ENCODE measurements at places on chromosomes 5 and 9. TPM values are rescaled to one million over a fixed set of nuclear protein-coding genes. Genes with fewer than 3 reads are reported as not detected.

GRCh38 chr5:84381502-84382362 is 2.9 kb downstream of the EDIL3 start:
- no peak for DNase-seq

GRCh38 chr5:38443390-38443789 is 113.1 kb downstream of the LIFR start:
- no peak for DNase-seq

DNA sequence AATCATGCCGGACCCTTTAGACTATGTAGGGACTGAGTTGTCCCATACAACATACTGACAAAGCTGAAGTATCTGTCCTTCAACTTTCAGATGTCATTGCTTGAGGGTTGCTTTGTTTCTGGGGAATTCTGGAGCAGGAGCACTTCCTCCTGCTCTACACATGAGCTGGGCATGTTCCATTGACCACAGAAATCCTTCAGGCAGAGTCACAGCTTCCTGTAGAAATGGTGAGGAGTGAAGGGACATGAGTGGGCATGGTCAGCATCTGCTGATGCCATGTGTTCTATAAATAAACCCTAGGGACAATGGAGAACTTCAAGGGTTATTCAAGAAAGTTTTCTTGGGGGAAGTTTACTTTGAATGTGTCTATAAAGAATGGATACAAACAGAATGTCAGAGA is 296.6 kb upstream of the FBXL7 start:
- DNase-seq, result no peak

DNA sequence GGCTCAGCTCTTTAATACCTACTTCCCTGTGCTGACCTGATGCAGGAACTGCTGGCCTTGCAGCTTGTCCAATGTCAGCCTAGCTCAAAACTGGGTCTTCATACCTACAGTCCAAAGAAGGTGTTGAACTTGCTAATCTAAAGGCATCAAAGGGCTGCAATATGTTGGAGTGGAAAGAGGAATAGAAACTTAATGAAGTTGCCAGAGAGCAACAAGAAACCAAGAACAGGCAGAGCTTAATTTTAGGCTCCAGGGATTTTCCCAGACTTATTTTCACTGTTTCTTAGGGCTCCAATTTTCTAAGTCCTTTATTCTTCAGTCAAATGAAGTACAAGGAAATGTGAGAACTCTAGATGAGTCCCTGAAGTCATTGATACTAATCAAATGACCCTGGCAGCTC is 17.6 kb upstream of the ERCC6L2 start:
- no peak for DNase-seq

GRCh38 chr5:54136516-54137440 is 173.6 kb downstream of the ARL15 start:
- no peak for DNase-seq

GRCh38 chr5:132435886-132436285 is 54.7 kb downstream of the IRF1 start:
- DNase-seq, result no peak

- DNase-seq, result no peak
Observed at GRCh38 chr5:172844577-172844838, 10.5 kb downstream of the ERGIC1 start.

- DNase-seq, result no peak
Observed at GRCh38 chr9:127204771-127205470, 59.7 kb upstream of the GARNL3 start.

GRCh38 chr5:9405196-9405754 is 140.6 kb downstream of the SEMA5A start:
- no peak for DNase-seq

Gene PCDHB5
- 12.5 TPM for polyA plus RNA-seq
